NB4 (cell line): ENCODE measurements at places on chromosomes 7 and 10.
A peak's percentile ranks its signal among the peaks of the same experiment; 100 is the strongest.

GRCh38 chr10:95976362-95977229, 66.8 kb upstream of the CCNJ start:
- no peak for DNase-seq

GRCh38 chr10:63247771-63248170, 114.6 kb downstream of the NRBF2 start:
- DNase-seq = no peak

- no peak for DNase-seq
Measured at GRCh38 chr10:130048081-130048480, 62.5 kb downstream of the C10orf143 start.

DNA sequence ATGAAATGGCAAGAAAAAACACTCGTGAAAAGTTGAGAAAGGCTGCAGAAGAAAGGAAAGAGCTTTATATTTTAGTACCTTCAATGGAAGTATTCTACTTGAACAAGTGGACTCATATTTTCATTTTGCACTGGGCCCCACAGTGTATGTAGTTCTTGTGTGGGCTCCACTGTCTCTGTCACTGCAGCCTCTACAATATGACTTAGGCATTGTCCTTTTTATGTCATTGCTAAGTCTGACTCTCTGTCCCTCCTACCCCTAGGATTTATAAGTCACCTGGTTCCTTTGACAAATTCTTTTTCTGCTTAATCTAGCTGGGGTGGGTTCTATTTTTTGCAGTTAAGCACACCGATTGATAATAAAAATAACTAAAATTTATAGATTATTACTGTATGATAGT, 27.7 kb upstream of the SOSTDC1 start:
- no peak for DNase-seq

DNA sequence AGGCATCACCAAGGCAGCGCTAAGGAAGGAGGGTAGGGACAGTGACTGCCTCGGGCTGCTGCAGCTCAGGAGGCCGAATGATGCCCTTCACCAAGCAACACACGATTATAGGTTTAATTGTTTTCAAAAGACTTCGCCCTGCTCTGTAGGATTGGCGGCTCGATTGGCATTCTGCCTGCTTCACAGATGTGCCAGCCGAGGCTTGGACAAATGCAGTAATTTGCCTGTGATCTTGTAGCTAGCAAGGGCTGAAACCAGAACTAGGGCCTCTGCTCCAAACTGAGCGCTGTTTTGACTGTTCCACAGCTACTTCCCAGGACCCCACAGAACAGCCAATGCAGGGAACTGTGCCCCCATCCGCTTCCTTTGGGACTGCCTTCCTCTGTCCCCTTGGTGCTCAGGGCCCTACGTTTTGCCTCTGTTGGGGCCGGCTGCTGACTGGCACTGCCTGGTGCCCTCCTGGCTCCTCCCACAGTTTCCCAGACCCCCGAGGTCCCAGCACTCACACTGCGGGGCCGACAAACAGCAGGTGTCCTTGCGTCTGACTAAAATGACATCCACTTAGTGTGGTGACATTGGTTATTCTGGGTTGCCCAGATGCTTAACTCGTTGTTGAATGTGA, 62.6 kb upstream of the EN2 start:
- DNase-seq = no peak

GRCh38 chr10:65340340-65340739, 1585.5 kb upstream of the LRRTM3 start:
- DNase-seq = no peak

DNA sequence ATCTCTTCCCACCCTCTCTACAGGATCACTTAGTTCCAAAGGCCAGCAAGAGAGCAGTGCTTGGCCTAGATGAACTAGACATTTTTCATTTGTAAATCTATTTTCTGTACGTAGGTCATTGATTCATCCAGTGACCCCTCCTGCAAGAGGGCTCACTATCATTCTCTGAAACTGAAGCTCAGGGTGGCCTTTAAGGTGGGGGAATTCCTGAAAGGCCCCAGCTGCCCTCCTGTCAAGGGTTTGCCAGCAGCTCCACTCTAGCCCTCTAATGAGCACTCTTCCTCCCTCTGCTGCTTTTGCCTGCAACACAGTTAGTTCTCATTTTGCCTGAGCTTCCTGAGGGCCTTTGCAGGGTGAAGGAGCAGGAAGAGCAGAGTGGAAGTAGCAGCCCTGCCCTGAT, 41.2 kb downstream of the LRRC18 start:
- no peak for DNase-seq

DNA sequence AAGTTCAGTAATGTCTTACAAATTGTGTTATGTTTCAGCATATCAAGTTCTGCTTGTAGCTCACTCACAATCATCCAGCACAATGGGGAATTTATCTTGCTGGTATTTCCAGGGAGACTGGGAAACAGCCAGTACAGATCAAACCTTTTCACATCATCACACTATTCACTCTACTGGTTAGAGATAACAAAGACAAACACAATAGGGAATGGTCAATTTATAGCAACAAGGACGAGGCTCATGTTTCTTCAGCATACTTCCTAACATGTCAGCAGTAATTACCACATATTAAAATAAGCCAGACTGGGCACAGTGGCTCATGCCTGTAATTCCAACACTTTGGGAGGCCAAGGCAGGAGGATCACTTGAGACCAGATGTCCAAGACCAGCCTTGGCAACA, 38.3 kb downstream of the TOMM7 start:
- no peak for DNase-seq

DNA sequence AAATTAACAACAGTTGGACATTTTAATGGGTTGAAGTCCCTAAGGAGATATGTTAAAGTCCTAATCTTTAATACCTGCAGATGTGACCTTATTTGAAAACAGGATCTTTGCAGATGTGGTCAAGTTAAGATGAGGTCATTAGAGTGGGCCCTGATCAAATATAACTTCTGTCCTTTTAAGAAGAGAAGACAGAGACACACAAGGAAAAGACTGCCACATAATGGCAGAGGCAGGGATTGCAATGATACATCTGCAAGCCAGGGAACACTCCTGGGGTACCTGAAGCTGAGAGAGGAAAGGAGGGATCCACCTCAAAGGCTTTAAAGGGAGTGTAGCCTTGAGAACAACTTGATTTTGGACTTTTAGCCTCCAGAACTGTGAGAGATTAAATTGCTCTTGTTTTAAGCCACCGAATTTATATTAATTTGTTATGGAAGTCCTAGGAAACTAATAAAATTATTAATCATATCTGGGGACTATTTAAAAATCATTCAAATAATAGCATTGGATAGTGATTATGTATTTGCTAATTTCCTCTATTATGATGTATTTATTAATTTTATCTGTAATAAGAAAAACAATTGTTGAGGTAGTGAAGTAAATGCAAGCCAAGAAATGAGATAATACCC, 700.0 kb upstream of the PCDH15 start:
- peak; percentile 55 for DNase-seq

GRCh38 chr7:135490783-135491182, 19.1 kb downstream of the CNOT4 start:
- DNase-seq = no peak

- no peak for DNase-seq
Measured at GRCh38 chr10:22704942-22705341, 9.4 kb downstream of the PIP4K2A start.

DNA sequence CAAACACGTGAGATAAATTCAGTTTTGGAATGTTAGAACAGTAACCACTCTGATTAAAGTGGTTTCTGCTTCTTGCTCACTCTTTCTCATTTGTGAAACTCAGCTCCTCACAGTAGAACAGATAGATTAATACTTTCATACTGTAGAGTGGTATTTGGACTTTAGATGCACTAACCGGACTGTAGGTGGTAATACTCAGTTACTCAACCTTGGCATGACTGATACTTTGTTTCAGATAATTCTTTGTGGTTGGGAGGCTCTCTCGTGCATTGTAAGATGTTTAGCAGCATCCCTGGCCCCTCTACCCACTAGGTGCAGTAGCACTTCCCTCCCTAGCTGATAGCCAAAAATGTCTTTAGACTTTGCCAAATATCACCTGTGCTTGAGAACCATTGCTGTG, 37.6 kb downstream of the MCU start:
- DNase-seq = peak; percentile 12

DNA sequence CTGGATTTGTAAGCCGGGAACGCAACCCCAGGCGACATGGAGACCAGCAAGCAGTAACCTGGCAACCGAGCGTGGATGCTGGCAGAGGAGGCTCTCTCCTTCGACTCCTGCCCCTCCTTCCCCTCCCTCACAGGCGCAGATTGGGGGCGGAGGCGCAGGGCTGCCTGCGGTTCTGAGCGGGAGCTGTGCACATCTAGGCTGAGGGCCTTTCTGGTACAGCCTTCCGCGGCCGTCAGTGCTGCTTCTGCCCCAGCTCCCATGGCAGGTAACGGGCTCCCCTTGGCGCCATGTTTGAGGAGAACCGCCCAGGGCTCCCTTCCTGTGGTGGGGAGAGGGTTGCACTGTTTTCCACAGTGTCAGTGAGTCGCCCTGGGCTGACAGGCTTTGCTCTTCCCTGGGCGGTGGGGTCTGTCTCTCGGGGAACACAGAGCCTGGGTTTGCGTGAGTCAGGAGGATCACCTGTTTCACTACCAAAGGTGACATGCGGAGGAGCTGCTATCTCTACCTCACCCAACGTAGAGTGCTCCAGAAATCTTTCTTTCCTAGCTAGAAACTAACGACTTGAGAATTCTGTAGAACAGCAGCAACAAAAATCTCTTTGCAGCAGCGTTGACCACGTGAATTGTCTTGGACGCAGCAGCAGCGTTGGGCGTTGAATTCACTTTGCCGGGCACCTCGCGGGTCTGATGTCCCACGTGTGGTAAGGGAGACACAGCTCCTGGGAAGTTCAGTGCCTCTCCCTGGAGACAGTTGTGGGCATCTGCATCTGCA, 154.8 kb upstream of the COBL start:
- no peak for DNase-seq

DNA sequence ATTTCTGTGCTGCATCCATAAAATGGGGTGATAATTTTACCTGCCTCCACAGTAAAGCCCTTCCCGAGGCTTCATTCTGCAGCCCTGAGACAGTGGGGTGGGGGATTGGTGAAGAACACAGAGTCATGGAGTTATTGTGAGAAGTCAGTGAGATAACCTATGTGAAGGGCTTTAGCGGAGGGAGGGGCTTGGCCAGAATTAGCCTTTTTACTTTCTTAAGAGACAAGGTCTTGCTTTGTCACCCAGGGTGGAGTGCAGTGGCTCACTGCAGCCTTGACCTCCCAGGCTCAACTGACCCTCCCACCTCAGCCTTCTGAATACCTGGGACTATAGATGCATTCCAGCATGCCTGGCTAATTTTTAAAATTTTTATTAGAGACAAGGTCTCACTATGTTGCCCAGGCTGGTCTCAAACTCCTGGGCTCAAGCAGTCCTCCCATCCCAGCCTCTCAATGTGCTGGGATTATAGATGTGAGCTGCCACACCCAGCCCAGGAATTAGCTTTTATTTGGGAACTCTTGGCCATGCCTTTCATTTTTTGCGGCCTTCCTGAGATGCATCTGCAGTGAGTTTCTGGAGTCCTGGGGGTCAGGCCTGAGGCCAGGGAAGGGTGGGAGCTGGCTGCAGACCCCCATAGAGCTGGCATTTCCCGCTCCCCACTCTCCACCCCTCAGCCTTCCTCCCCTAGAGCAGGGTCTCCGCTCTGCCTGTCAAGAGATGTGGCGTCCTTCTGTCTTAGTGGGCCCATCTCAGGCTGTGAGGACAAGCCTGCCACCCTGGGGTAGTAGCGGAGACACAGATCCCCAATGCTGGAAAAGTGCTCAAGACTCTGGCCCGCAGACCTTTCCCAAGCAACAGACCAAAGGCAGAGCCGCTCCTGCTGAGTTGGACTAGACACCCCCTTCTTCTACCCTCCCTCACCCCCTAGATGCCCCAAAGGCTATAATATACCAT, 77.0 kb downstream of the ZMIZ1 start:
- DNase-seq = no peak

DNA sequence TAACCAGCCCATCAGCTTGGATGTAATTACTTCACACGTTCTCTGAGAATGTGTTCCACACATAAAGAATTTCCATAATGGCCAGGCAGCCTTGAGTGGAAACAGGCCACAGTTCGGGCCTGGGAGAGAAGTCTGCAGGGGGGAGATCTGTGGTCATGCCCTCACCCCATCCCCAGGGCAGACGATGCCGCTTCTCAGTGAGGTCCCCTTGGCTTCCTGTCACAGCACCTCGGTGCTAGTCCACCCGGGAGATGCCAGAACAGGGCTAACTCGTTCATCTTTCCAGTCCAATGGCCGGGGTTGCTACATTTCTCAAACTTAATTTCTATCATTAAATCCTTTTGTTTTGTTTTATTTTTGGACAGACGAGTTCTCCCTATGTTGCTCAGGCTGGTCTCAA, 624.1 kb downstream of the PTPRN2 start:
- no peak for DNase-seq

- DNase-seq = no peak
Measured at GRCh38 chr10:132838346-132838970, 52.5 kb upstream of the NKX6-2 start.

DNA sequence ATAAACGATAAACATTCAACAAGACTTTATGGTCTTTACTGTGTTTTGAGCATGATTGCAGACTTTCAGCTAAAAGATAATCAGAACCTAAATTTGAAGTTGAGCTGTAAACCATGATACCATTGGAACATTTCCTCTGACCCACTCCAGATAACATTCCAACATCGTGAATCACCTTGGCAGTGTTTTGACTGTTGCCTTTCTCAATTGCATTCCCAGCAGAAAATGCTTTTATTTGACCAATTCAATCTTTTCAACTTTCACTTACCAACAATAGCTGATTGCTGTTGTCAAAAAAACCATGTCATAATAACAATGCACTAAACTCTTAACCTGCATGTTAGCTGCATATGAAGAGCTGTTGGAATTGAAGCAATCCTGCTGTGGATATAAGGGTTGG, 165.5 kb downstream of the MDFIC start:
- DNase-seq = no peak

DNA sequence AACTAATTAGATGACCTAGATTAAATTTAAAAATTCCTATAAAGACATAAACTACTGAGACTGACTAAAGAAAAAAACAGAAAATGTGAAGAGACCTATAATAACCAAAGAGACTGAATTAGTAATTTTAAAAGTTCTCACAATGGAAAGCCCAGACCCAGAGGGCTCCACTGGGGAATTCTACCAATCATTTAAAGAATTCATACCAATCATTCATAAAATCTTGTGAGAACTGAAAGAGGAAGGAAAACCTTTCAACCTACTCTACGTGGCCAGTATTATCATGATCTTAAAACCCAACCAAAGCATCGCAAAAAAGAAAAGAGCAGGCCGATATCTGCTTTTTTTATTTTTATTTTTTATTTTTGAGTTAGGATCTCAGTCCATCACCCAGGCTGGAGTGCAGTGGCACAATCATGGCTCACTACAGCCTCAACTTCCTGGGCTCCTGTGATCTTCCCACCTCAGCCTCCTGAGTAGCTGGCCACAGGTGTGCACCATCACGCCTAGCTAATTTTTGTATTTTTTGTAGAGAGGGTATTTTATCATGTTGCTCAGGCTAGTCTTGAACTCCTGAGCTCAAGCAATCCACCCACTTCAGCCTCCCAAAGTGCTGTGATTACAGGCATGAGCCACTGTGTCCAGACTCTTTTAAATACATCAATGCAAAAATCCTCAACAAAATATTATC, 48.6 kb downstream of the DGKI start:
- DNase-seq = no peak

- no peak for DNase-seq
Measured at GRCh38 chr10:6579904-6580278, at the start of gene PRKCQ. Gene PRKCQ, minus strand, starts transcription at chr10:6580276. Its CDS starts 65,141 bp downstream, at chr10:6515135.

- DNase-seq = no peak
Measured at GRCh38 chr10:84353052-84353803, 24.8 kb downstream of the CCSER2 start.

GRCh38 chr10:126502441-126502840, 114.2 kb upstream of the ADAM12 start:
- DNase-seq = no peak

GRCh38 chr10:100642295-100642994, 102.9 kb upstream of the PAX2 start:
- DNase-seq = no peak

GRCh38 chr10:48358162-48358561, 51.7 kb downstream of the MAPK8 start:
- no peak for DNase-seq
